ENCODE measurements at places on chromosomes 16 and 17.

GRCh38 chr16:29146266-29146665 is 161.4 kb downstream of the LAT start:
- DNase-seq = no peak

DNA sequence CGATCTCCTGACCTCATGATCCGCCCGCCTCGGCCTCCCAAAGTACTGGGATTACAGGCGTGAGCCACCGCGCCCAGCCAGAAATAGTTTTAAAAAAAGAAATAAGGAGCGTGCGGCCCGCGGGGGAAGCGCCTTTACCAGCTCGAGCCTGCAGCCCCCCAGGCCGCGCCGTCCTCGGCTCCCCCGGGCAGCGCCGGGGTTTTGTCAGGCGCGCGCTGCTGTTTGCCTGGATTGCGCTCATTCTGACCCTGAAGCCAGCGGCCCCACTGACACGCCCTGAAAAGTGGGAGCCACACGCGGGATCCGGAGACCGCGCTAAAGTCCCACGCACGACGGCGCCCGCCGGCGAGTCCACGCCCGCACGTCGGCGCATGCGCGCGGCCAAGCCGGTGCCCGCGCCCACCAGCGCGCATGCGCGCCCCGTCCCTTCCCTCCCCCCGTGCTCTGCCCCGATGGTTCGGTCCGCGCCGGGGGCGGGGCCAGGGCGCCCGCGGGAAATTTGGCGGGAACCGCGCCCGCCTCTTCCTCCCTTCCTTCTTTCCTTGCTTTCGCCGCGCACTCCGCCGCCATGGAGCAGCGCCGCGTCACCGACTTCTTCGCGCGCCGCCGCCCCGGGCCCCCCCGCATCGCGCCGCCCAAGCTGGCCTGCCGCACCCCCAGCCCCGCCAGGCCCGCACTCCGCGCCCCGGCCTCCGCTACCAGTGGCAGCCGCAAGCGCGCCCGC is at the start of gene CDT1:
CDT1 (plus strand) TSS at position 526 of the 724 bp plus-strand sequence; CDS start at position 569, 43 bp downstream.
- DNase-seq = peak; percentile 78

DNA sequence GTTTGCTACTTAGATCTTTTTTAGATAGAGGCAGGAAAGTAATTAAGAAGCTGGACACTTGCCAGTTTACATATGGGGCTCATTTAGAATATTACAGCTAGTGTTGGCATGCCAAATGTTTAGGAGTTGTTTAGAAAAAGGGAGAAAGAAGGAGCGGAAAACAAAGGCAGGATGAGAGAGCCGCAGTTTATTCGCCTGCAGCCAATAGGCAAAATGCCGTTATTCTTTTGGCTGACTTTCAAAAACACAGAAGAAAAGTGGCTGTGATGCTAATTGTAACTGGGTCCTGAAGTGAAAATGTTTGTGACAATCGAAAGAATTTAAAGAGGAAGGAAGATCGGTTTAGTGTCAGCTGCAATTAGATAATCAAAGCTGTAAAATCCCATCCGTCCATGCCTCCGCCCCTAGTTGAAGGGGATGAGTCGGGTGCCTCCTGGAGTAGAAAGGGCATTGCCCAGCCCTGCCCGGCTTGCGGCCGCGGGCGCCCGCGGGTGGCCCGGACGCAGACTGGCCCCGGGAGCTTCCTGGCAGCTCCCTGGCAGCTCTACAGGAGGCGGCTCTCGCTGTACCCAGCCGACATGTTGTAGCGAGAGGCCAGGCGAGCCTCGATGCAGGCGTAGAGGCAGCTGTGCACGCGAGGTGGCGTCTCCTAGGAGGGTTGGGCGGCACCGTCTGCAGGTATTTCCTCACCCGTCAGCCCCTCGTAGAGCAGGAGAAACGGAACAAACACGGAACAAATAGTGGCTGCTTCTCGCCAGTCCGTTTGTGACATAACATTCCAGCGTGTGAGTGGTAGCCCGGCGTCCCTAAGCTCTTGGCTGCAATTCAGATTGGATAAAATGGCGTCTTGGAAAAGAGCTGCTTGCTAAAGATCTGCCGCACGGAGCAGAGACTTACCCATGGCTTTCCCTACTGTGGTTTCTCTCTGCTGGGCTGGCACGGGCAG is 82.2 kb downstream of the TNRC6C start:
- DNase-seq = no peak

DNA sequence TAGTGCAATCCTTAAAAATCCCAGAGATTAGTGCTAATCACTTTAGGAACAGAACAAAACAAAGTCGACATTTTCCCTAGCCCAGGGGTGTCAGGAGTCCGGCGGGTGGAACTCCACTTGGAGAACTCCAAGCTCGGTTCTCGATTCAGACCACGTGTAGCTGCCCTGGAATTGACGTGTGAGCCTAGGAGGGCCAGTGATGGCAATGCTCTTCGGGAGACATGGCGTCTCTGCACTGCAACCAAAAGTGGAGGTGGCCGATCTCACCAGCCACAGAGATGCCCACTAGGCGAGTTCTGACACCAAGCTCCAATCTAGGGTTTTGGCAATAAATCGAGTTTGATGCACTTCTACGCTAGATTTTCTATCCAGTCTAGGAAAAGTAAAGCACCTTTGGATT is 17.6 kb downstream of the MAP1LC3B start:
- no peak for DNase-seq
